ENCODE measurements at places on chromosomes 6 and 20.

- DNase-seq = peak; percentile 28
Observed at GRCh38 chr6:79672631-79673111, 41.5 kb downstream of the SH3BGRL2 start.

- DNase-seq = no peak
Observed at GRCh38 chr20:2610941-2611720, 41.3 kb upstream of the NOP56 start.

- DNase-seq = peak; percentile 48
Observed at GRCh38 chr20:46324960-46325703, 16.8 kb upstream of the CDH22 start.

- DNase-seq = peak; percentile 9
Observed at GRCh38 chr20:11585752-11586352, 331.8 kb upstream of the BTBD3 start.

DNA sequence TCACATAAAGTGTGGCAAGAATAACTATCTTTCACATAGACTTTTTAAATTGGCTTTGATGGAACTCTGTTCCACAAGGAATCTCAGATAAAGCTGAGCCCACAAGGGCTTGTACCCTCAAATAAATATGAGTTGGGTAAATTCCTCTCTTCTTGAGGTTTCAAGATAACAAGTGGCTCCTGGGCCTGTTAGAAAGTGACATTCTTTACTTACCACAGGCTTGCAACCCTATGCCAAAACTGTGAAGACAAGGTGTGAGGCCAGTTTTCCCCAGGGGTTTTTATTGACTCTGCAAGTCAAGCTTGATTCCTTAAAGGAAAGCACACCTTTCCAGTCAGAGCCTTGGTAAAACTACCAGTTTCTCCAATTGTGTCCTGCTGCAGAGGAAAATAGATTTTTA is 664.8 kb upstream of the GJE1 start:
- DNase-seq = no peak

DNA sequence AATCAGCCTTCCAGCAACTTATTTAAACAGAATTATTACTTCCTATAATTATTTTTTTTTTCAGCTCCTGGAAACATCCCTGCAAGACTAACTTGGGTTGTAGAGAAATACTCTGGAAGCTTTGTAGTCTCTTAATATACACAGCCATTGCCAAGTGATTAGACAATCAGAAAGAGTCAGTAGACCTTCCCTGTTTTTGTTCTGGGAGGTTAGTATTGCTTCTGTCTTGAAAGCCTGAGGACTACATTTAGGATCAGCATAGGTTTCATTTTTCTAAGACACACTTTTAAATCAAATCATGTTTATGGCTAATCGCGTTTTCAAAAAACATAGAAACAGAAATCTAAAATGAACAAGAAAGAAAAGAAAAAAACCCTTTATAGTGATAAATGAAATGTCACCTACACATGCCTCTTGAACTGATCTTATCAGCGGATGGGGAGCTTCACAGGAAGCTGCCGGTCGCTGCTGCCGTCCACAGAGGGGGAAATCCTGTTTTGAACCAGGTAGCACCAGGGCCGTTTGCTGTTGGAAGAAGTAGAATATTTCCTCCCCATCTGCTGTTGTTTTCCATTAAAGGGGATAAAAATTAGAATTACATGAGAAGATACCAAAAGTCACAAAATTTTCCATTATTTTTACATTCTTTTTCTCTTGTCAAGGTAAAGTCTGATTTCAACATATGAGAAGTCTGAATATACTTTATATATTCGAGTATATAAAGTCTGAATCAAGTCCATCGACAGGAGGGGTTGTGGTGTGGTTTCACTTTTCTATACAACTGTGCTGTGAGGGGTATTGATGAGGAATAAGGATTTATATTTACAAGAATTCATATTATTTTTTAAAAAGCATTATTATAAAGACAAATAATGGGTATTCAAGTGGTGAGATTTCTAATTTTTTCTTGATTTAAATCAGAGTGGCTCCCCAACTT is 94.6 kb downstream of the ARMC2 start:
- no peak for DNase-seq

- DNase-seq = no peak
Observed at GRCh38 chr6:13830803-13831202, 16.4 kb upstream of the MCUR1 start.

DNA sequence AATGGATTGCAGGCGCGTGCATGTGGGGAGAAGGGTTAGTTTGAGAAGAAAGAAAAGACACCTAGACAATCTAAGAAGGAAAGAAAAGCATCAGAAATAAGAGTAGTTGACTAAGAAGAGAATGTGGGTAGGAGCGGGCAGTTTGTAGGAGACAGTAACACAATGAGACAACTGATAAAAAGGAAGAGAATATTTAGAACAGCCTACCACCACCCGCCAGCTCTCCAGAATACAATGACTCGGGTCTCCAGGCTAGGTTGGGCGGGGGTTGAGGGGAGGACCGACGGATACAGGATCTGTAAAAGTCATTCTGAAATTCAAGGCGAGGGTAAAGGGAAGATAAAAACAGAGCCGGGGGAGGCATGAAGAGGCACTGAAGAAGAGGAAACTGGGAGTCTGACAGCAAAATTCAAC is 712 bp downstream of the ABHD16A start:
- no peak for DNase-seq

DNA sequence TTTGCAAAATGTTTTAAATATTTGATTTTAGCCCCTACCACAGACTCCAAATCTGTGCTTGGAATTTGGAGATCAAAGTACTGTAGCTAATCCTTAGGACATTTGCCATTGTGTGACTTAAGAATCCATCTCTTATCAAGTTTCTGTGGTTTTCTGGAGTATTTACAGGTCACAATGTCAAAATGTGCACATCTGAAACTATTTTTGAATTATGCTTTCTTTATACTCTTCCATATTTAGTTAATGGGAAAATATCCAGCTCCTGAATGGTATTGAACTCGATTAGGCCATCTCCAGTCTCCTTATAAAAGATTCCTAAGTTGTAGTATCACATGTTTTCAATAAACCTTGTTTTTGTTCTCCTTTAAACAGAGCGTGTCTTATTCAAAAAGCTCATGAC is 162.5 kb downstream of the KHDC1L start:
- no peak for DNase-seq

DNA sequence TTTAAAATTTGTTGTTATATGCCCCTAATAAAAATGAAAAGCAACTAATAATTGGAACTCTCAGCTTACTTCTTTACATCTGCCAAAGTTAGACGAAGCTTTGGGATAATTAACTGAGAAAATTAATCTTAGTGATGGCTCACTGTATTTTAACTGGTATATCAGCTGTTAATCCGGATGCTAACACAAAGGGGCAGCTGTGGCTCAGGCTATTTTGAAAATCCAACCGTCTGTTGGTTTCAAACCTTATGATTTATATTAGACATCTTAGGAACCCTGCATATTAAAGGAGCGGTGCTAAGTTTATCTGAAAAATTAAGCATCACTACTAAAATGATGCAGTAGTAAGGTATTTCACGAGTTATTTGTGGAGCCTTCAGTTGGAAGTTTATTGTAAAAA is 96.6 kb downstream of the AKAP7 start:
- no peak for DNase-seq

DNA sequence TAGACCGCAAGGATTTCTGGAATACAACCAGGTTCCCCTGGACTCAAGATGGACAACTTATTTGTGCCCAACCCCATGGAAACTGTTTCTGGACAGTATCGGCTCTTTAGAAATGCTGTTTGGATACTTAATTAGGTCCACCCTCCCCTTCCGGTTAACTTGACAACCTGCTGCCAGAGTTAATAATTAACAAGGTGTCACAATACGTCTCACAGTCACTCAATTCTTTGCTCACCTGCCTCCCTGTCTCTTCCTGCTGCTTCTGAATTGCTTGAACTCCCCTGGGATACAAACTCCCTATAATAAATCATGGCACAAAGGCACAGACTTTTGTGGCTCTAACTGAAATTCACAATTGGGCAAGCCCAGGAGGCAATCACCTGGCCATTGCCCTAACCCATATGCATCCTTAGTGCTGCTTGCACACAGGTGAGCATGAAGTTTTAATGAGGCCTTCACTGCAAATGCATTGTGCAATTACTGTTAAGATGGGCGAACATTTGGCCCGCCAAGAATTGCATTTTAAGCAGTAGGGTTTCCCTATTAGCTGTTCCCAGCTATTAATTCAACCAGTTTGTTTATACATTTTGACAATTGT is 504.4 kb upstream of the NOX3 start:
- no peak for DNase-seq

DNA sequence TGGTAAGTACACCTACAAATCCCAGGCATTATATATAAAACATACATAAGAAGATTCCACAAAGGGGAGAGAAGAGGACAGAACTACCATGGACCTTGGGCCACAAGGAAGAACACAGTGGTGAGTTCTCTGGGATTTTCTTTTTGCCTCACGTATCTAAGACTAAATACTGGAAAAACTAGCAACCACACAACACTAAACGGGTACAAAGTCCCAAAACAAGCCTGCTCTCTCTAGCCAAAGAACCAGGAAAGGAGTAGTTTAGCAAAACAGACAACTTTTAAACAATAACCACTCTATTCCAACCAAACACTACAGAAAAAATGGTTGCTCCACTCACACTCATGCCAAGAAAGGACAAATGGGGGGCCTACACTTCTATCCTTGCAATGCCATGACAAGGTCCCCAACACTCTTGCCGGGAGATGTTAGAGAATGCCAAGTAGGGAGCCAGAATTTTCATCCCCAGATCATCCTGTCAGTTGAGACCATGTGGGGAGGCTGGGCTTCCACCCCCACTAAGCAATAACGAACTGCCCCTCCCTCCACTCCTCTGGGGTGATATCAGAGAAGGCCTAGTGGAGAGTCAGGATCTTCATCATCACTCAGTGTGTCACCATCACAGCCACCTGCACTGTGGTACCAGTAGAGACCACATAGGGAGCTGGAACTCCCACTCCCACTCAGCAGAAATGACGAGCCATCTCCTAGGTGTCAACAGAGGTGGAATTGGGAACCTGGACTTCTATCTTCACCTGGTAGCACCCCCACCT is 123.5 kb downstream of the DST start:
- DNase-seq = no peak

GRCh38 chr6:12296255-12296573 is 6.1 kb downstream of the EDN1 start:
- peak; percentile 77 for DNase-seq

DNA sequence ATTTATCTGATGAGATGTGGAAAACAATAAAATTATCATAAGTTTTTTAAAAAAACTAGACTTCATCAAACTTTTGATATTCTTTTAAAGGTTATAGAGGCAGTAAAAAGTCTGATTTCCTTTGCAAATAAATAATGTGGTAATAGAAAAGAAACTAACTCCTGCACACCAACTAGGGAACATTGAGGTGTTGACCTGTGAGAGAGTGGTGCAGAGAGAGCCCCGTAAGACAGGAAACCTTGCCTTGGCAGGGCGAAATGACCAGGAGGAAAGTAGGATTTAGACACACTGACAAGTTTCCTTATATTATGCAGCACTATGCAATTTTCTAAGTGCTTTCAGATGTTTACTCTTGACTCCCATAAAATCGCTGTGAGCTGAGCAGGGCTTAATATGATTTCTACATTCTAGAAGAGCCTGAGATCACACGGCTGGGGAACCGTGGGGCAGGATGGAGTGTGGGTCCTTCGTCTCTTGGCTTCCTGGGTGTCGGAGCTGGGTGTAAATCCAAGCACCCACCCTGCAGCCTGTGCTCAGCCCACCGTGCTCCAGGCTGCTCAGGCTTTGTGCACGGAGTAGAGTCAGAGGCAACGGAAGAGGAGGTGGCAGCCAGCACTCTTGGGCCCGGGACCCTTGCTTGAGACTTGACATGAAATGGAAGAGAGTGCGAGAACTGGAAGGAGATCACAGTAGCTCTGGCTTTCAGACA is 61.3 kb upstream of the FOXQ1 start:
- no peak for DNase-seq

- no peak for DNase-seq
Observed at GRCh38 chr6:45513213-45513618, 135.5 kb upstream of the SUPT3H start.

GRCh38 chr6:51468704-51469103 is 618.7 kb downstream of the PKHD1 start:
- no peak for DNase-seq

- DNase-seq = no peak
Observed at GRCh38 chr6:34146021-34146782, at the start of gene GRM4. TSS of gene GRM4 (minus strand) at chr6:34146087. CDS start at chr6:34133496, 12,591 bp downstream.

DNA sequence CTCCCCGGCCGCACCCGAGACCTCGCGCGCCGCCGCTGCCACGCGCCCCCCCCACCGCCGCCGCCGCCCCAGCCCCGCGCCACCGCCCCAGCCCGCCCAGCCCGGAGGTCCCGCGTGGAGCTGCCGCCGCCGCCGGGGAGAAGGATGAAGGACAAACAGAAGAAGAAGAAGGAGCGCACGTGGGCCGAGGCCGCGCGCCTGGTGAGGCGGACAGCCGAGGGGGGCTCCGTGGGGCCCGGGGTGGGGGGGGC is 426 bp downstream of the ASXL1 start:
- no peak for DNase-seq

- peak; percentile 64 for DNase-seq
Observed at GRCh38 chr20:63138855-63139341, 77.0 kb downstream of the YTHDF1 start.

DNA sequence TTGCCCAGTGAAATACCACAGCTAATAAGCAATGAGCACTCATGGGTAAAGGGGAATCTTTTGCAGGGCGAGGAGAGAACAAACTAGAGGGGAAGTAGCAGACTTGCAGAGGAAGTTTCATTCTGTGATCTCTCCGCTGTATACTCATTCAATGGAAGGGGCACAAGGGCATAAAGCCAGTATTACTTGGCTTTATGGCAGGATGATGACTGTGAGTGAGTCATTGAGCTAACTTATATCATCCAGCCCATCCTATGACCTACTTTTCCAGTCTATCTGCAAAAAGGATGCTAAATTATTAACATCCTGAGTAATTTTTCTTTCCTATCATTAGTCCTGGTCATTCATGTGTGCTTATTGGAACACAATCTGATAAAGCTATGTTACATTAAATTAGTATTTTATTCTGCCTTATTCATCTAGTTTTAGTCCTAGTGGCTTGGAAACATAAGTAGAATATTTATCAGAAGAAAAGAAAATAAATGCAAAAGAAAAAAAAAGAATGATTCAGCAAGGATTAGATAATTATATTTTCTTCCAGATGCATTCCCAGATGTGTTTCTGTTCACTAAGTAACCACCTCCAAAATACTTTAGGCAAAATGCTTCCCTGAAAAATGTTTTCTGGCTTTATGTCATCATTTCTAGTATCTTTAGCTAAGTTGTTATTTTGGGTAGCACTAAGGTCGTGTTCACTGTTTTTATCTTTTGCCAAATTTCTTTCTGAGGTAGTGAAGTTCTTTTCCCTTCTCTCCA is 471.7 kb downstream of the CDKAL1 start:
- DNase-seq = peak; percentile 84

GRCh38 chr6:39268721-39269120 is 39.4 kb upstream of the KCNK5 start:
- no peak for DNase-seq

DNA sequence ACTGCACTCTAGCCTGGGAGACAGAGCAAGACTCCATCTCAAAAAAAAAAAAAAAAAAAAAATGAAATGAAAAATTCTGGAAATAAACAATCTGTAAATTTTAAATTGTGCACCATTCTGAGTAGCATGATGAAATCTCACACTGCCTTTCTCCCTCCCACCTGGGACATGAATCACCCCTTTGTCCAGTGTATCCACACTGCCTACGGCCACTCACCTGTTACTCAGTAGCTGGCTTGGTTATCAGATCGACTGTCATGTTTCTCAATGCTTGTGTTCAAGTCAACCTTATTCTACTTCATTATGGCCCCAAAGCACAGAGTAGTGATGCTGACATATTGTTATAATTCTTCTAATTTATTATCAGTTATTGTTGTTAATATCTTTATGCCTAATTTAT is 58.7 kb upstream of the MTHFD1L start:
- DNase-seq = peak; percentile 19

Measured in RWPE1 (cell line).